ENCODE measurements at places on chromosomes 7 and 10.

DNA sequence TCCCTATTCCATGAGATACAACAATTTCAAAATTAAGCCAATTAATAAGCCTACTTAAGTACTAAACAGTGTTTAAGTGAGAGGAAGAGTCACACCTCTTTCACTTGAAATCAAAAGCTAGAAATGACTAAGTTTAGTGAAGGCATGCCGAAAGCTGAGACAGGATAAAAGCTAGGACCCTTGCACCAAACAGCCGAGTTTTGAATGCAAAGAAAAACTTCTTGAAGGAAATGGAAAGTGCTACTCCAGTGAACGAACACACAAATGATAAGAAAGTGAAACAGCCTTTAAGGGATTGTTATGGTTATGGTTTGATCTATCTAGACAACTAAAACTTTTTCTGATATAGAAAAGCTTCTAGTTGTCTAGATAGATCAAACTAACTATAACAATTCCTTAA is 135.4 kb upstream of the KMT2E start:
- no peak for DNase-seq

DNA sequence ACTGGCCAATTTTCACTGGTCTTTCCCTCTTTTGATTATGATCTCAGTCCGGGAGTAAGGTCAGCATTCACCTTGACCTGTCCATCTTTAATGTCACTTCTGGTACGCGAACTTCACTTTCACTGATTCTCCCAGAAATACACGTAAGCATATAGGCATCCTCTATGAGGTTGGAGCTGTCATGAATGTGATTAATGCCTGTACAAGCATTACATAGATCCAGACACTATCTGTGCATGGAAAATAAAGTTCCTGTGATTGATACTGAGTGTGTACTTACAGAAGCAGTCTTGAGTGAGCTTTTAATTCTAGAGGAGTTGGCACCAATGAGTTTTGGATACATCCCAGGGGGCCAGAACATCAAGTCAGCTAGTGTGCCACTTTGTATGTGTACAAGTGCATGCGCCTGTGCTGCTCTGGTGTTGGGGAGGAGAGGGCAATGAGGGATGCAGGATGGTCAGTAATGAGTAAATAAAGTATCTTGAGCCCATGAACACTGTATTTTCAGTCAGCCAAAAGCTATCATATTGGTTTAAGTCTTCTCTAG is 6.0 kb downstream of the PTPRZ1 start:
- peak; percentile 24 for DNase-seq

DNA sequence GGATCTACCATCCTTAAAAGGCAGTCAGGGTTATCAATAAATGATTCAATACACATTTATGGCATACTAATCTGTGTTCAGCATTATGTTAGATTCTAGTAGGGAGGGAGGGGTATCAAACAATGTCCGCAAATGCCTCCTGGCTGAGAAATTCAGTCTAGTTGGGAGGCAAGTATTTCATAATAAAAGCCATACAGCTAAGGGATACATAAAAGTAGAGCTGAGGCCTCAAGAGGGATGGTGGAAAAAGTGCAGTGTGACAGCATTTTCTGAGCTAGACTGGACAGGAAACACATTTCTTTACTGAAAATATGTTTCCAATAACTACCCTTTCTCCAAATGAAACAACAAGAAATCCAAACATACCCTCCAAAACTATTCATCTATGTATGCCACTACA is 152.8 kb upstream of the LRRN3 start:
- no peak for DNase-seq

GRCh38 chr10:77741746-77742145 is 104.1 kb upstream of the KCNMA1 start:
- no peak for DNase-seq

- no peak for DNase-seq
These were observed 15.6 kb upstream of the KMT2C start for GRCh38 chr7:152451356-152451755.

DNA sequence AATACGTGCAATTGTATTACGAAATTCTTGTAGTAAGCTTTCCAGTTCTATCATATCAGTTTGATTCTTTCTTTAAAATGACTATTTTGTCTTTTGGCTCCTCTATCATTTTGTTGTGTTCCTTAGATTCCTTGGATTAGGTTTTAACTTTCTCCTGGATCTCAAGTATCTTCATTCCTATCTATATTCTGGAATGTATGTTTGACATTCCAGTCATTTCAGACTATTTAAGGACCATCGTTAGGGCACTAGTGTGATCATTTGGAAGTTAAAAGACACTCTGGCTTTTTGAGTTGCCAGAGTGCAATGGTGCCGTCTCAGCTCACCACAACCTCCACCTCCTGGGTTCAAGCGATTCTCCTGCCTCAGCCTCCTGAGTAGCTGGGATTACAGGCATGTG is 45.7 kb upstream of the SFTPD start:
- no peak for DNase-seq

GRCh38 chr10:127899766-127900387 is 7.0 kb upstream of the PTPRE start:
- DNase-seq = no peak

DNA sequence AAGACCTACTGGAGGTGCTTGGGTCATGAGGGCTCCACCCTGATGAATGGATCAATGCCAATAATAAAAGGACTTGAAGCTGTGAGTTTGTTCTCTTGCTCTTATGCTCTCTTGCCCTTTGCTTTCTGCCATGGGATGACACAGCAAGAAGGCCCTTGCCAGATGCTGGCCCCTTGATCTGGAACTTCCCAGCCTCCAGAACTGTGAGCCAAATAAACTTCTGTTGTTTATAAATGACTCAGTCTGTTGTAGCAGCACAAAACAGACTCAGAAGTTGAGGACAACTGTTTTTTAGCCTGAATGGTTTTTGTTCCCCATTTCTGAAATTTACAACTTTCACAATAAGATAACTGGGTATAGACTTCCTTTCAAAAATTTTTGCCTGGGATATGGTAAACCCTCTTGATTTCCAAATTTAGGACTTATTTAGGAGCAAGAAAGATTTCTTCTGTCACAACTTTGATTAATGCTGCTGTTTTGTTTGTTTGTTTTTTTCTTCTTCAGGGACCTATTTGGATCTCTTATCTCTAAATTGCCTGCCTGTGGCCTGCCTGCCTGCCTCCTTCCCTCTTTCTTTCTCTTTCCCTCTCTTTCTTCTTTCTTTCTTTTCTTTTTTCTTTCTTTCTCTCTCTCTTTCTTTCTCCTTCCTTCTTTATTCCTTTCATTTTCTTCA is 12.1 kb downstream of the ENTPD1 start:
- no peak for DNase-seq

GRCh38 chr7:127838816-127839415 is 186.9 kb downstream of the SND1 start:
- DNase-seq = no peak

DNA sequence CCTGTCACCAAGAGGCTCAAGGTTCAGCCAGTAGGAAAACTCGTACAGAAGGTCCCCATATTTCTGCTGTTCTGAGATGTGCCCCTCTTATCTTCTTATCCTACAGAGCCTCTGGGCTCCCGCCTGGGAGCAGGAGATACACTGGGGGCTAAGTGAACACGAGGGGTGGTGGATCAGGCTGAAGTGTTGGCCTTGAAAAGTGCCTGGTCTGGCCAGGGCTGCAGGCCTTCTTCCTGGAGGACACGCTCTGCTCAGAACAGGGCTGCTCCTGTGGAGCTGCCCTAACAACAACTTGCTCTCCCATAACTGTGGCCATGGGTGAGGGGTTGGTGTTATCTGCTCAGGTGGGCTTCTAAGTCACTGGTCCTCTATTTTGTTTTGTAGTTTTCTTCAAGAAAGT is 33.7 kb downstream of the C10orf120 start:
- no peak for DNase-seq

GRCh38 chr10:3892440-3893425 is 107.7 kb upstream of the KLF6 start:
- peak; percentile 68 for DNase-seq

DNA sequence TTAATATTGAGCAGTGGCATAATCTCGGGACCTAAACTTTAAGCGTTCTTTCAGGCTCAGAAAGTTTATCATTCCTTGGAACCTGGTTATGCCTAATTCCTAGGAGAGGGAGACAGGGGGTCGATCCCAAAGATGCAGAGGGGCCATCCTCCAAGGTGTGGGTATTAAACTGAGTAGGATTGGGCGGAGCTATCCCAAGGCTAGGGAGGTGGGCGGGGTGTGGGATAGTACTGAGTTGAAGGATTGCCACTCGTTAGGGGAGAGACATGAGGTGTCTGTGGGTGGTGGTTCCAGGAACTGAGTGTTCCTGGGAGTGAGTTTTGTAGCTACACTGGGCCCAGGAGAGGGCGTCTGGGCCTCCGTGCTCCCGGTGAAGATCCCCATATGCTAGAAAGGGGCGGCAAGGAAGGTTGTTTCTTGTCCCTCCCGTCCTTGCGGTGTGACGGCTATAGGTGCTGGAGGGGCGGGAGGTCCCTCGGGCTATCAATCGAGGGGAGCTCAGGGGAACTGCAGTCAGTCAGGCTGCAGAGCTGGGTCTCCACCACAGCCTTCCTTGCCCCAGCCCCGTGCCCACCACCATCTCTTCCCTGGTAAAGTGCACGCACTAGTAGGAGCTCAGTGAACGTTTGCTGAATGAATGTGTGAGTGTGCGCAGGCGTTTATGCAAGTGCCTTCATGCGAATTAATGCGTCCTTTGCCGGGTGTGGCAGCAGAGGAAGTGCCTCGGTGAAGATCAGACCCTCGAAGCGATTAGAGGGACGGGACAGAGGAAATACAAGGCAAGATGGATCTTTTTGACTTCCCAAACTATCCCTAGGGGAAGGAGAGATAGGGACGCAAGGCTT is 3.0 kb upstream of the HMX2 start:
- no peak for DNase-seq

DNA sequence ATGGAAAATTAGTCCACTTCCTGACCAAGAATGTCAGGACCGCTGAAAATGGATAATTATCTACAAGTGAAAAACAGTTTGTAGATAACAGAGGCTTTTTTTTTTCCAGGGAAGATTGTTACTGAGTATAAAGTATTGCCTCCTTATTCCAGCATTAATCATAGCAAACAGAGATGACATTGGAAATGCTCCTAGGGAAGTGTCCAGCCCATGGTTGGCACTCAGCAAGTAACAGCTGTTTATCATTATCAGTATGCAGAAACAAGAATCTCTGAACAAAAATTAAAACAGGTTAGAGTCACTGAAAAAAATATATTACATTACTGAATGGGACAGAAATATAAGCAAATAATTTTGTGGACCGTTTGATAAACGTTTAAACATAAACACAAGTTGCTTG is 14.6 kb downstream of the FGL2 start:
- no peak for DNase-seq

DNA sequence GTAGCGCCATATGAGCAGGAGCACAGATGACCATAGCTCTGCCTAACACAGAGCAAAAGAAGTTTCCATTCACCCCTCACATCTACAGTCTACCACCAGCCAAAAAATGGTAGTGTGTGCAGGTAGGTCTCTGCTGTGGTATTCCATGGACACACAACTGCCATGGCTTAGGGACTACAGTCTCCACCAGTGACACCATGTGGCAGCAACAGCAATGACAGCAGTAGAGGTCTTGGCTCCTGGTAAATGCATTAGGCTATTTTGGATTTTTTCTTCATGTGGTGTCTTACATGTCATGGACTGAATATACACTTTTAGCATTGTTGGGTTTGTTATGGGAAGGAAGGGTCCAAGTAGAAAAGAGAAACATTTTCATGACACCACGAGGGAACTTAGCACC is 70.1 kb upstream of the CABCOCO1 start:
- DNase-seq = peak; percentile 11

- DNase-seq = no peak
These were observed 516.3 kb upstream of the TEX47 start for GRCh38 chr7:89311886-89312285.

GRCh38 chr10:124703778-124704427 is 40.3 kb downstream of the FAM53B start:
- DNase-seq = no peak

- no peak for DNase-seq
These were observed 41.1 kb downstream of the SUGCT start for GRCh38 chr7:40175725-40176510.

GRCh38 chr10:89153971-89154370 is 53.1 kb downstream of the CH25H start:
- no peak for DNase-seq

GRCh38 chr7:113810080-113810744 is 108.6 kb downstream of the PPP1R3A start:
- no peak for DNase-seq

DNA sequence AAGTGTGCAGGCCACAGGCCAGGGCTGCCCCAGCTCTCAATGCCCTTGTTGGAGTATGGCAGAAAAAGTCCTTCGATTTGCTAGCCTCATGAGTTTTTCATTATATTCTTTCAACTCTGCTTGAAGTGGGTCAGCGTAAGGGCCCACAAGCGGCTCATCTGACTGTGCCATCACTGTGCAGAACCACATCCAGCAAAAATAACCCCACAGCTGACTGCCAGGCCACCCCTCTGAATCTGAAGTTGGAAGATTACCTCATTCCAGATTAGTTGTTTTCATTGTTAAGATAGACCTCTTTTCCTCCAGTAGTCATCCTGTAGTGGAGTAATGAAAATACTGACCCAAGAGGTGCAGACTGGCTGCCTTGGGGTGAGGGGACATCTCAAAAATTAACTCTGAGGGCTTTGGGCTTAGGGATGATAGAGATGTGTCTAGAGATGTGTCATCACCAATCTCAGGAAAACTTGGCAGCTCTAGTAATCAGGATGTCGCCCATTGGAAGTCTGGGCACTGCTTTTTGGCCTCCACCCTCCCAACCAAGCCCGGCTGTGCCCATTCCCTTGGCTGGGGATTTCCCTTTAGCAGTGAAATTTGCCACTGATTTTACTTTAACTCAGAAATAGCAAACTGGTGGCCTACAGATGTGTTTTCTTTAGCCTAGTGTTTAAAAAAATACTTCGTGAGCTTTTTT is 164.3 kb downstream of the LCOR start:
- DNase-seq = no peak

GRCh38 chr10:108411206-108411605 is 1246.7 kb upstream of the SORCS1 start:
- no peak for DNase-seq

DNA sequence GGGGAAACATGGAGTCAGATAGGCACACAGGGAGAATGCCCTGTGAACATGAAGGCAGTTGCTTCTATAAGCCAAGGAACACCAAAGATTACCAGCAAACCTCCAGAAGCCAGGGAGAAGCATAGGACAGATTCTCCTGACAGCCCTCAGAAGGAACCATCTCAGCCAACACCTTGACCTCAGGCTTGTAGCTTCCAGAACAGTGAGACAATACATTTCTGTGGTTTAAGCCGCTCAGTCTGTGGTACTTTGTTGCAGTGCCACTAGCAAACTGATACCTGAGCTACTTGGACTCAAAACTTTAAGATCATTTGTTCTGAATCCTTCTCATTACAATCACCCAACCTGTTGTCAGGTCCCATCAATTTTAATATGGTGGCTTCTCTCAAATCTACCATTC is 31.2 kb downstream of the ABLIM1 start:
- no peak for DNase-seq

- no peak for DNase-seq
These were observed 49.6 kb upstream of the PSMG3 start for GRCh38 chr7:1619152-1620079.

DNA sequence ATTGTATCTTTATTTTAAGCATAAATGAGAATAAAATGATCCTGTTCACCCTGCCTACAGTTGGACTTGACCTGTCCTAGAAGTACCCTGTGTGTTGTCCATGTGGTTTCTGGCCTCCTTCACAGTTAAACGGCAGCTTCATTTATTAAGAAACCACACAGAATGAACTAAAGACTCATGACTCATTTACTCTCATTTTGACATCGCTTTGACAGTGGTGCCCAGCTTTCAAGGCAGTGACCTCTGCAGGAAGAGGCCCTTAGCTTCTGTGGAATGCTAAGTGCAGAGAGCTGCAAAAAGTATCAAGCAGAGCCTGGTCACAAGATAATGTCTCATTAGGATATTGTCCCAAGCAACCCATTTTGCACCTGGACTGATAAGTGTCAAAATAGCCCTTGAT is 93.4 kb downstream of the AVL9 start:
- DNase-seq = peak; percentile 10

All from foreskin keratinocyte (primary cell).